ENCODE measurements at places on chromosomes 7 and 10. TPM values are rescaled to one million over a fixed set of nuclear protein-coding genes. Genes with fewer than 3 reads are reported as not detected.

DNA sequence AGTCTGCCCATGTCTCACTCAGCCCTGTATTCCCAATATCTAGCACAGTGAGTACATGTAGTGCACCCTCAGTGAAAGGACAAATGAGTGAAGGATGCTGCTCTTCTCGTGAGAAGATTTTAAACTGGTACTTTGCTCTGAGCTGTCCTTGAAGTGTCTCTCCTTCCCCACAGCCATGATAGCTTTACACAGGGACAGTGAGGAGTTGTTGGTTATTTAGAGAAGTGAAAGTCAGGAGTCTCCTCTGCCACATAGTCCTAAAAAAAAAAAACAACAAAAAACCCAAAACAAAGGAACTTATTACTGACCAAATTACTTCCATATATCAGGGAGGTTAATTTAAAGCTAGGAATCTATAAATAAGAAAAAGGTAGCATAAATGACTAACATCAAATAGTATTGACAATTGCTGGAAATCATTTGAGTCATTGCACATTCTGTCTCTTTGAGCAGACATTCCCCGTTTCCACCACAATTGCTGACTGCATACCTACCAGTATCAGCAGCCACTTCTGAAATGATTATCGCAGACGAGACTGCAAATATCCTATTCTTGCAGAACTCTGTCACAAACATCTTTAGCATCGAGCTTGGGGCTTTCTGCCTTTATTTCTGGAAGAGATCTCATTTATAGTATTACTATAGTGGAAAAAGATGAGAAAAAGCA, 202.1 kb downstream of the PTEN start:
- no peak for DNase-seq
- H3K36me3 ChIP-seq: peaks cover 14% of the 10 kb centered on the region
- no peaks in the 10 kb centered on the region for H3K27me3 ChIP-seq

- H3K27ac ChIP-seq: no peak overlapping the region
- no peaks in the 10 kb centered on the region for H3K4me1 ChIP-seq
- no peak overlapping the region for H3K4me3 ChIP-seq
- no peak for DNase-seq
- H3K36me3 ChIP-seq: no peaks in the 10 kb centered on the region
Observed at GRCh38 chr7:36192053-36192824, 39.2 kb downstream of the EEPD1 start.

DNA sequence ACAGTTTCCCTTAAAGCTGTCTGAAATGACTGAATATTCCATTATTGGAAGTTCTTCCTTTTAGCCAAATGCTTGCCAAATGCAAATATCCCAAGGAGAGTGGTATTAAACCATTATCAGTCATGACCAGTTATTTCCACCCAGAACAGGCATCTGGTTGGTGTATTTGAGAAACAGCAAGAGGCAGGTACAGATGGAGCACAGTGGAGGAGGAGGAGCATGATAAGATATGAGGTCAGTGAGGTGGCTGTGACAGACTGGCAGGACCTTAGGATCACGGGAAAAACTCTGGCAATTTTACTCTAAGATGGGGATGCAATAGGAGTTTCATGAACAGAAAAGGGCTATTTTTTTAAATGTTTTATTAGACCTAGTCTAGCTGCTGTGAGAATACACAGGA, 6.4 kb downstream of the HEPACAM2 start:
- no peak overlapping the region for H3K27ac ChIP-seq
- H3K4me1 ChIP-seq: no peaks in the 10 kb centered on the region
- H3K4me3 ChIP-seq: no peak overlapping the region
- no peak for DNase-seq

GRCh38 chr10:47278152-47278473, 21.9 kb upstream of the GDF10 start:
- peak overlapping the region; percentile 90 for H3K27ac ChIP-seq
- peaks cover 3% of the 10 kb centered on the region for H3K36me3 ChIP-seq

DNA sequence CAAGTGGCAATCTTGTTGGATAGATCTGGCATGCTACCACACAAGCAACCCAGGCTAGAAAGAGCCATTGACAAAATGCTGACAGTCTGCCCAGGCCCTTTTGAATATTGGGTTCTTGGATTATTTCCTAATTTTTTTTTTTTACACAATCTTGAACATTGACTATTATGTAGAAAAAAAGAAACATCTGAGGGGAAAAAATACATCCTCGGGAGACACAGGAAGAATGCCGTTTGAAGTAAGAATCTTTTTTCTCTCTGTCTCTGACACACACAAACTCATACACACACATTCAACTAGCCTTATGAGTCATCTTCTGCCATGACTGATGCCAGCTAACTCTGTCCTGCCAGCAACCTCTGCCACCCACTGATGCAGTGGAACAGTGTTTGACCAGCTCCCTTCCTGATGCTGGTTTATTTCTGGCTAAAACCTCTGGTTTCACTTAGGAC, 47.2 kb downstream of the SORBS1 start:
- no peak for DNase-seq
- no peak overlapping the region for H3K27ac ChIP-seq
- H3K4me1 ChIP-seq: no peaks in the 10 kb centered on the region

DNA sequence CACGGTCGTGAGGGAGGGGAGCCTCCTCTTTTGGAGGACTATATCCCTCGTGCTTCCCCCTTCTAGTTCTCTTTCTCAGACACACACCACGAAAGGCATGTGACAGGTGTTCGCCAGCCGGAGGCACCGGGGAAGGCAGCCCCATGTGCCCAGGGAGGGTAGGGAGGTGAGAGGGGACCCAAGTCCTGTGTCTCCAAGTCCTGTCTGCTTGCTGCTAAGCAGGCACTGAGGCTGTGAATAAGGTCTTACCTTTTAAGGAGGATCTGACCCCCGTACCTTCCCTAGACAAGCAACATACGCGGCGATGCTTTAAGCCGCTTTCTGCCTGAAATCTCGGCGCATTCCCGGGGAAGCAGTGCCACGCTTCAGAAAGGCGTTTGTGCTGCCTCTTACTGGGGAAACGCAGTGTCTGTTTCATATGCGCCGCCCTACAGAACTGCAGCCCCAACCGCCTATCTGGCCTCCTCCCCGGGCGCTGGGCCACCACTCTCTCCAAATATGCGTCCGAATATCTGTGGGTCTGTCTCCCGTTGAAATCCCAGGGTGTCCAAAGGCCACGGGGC, 770 bp downstream of the PLXNA4 start:
- peaks cover 72% of the 10 kb centered on the region for H3K27me3 ChIP-seq
- H3K36me3 ChIP-seq: peaks cover 48% of the 10 kb centered on the region
- peak; percentile 57 for DNase-seq
- peak overlapping the region; percentile 89 for H3K4me3 ChIP-seq
- H3K4me1 ChIP-seq: peaks cover 64% of the 10 kb centered on the region
- no peak overlapping the region for H3K27ac ChIP-seq

DNA sequence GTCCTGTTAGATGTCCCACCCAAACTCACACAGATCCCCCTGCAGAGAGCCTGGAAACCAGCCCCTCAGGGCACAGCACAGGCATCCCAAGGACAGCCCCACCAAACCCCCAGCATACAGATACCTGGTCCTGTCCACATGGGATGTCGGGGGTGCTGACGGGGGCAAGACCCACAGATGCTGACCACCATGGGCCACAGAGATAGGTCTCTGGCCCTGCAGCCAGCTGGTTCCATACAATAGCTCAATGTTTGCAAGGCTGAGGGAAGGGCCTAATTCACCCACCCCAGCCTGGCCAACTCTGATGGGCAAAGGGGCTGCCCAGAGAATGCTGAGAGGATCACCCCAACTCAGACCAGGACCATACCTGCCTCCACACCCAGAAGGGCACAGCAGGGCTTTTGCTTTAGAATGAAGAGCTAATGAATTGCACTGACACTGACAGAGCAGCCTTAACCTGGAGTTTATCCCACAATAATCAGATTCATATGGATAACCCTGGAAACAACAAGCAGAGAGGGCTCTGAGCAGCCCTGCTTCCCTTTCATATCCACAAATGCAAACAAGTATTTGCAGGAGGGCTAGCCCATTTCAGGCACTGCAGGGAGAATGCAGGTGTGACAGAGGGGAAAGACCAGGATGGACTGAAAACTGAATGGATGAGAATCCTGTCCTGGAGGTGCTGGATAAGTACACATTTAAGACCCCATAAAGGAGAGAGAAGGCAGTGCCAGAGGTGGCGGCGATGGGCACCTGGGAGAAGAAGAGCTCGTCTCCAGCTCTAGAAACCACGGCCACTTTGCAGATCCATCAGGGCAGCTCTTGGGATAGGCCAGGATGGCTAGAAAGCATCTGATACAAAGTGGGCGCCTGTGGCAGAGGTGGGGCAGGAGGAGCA, 126.7 kb downstream of the TNS3 start:
- no peak overlapping the region for H3K27ac ChIP-seq
- DNase-seq: no peak
- no peaks in the 10 kb centered on the region for H3K36me3 ChIP-seq
- H3K4me3 ChIP-seq: no peak overlapping the region

- H3K36me3 ChIP-seq: peaks cover 8% of the 10 kb centered on the region
- H3K27ac ChIP-seq: peak within 1 kb of the TSS; percentile 84
- H3K27me3 ChIP-seq: peaks cover 72% of the 10 kb centered on the region
- DNase-seq: no peak
Observed at GRCh38 chr7:27165089-27165995, at the start of gene HOXA9. TSS of gene HOXA9 (minus strand) at chr7:27165537. CDS start at chr7:27165457, 80 bp downstream.

- peaks cover 61% of the 10 kb centered on the region for H3K4me1 ChIP-seq
- peaks cover 65% of the 10 kb centered on the region for H3K36me3 ChIP-seq
- no peaks in the 10 kb centered on the region for H3K27me3 ChIP-seq
- no peak for DNase-seq
- no peak overlapping the region for H3K27ac ChIP-seq
Observed at GRCh38 chr10:73808021-73808815, 3.2 kb downstream of the NDST2 start.

DNA sequence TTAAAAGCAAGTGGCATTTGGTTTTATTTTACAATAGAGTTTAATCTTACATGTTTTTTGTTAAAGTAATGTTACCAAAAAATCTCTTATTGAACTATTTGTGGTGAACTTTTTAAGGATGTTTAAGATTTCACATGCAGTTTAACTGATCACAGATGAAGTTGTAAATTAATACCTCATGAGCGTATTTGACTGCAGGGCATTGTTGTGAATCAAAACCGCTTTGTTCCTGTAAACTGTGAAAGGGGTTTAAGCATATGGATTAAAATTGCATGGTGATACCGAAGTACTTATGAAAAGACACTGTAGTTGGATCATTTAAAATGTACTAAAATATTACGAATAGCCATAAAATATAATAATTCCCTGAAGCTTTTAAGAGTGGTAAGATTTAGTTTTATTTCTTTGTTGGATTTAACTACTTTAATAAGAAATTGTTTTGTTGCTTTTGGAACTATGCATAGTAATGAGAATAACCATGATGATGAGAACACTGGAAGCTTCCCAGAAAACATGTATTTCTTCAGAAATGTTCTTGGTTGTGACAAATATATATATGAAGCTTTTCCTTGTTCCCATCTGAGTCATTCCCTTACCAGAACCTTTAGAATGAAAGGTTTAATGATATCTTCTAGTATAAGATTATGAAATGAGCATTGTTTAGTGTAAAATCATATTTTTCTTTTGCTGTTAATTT, 131.3 kb downstream of the ADK start:
- no peak for DNase-seq
- H3K36me3 ChIP-seq: peaks cover 29% of the 10 kb centered on the region
- no peaks in the 10 kb centered on the region for H3K27me3 ChIP-seq
- H3K27ac ChIP-seq: no peak overlapping the region

- H3K27ac ChIP-seq: no peak overlapping the region
- no peaks in the 10 kb centered on the region for H3K4me1 ChIP-seq
- H3K27me3 ChIP-seq: no peaks in the 10 kb centered on the region
- H3K36me3 ChIP-seq: no peaks in the 10 kb centered on the region
- H3K4me3 ChIP-seq: no peak overlapping the region
Observed at GRCh38 chr7:15954671-15955354, 268.3 kb upstream of the MEOX2 start.

DNA sequence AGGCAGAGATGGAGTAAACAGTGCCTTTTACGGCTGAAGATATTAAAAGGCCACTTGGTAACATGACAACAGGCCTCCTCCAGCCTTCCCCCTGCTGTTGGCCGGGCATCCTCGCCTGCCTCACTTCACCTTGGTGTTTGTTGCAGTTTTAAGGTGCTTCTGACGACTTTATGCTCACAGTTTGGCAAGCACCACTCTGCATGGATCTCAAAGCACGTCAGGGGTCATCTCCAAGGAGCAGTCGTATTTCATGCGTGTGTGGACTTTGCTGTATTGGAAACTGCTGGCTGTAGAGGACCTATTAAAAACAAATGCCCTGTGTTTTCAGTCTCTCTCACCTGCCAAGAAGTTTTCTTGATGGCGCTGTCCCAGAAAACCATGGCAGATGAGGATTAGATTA, 483.1 kb downstream of the RPS24 start:
- peaks cover 2% of the 10 kb centered on the region for H3K27me3 ChIP-seq
- no peaks in the 10 kb centered on the region for H3K36me3 ChIP-seq
- no peak overlapping the region for H3K27ac ChIP-seq
- H3K4me3 ChIP-seq: no peak overlapping the region
- H3K4me1 ChIP-seq: peaks cover 9% of the 10 kb centered on the region

DNA sequence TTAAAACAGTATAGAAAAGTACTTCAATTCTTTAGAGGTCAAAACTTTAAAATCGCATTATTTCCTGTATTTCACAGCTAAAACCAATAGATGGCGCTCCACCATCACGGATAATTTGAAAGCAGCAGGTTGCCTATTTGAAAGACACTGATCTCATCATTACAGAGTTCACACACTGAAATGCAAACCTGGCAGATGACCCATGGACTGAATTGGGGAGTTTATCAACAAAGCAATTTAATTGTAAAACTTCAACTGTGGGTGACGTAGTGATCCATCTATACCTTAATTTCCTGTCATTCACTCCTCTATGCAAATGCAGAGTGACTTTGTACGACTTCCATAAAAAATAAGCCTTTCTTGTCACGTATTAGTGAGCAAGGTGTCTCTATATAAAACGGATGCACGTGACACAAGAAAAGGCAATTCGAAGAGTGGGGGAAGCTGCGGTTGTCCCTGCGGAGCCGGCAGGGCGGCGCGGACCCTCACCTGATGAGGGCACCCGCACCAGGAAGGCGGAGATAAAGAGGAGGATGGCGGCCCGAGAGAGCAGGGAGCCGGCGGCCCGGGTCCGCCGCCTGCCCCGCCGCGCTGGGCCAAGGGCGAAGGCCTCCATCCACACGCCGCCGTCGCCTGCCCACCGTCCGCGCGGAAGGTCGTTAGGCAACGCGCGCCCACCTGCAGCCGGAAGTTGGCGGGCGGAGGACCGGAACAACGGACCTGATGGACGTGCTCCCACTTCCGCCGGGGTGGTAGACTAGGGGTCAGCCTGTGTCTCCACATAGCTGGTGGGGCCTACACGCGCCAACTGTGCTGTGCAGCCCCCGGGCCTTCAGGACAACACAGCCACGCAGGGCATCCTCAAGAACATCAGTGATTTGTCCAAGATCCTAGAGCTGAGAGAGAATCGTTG, at the start of gene ZPBP:
Gene ZPBP (minus strand): TSS at position 668 of the 913 bp plus-strand sequence. CDS start 52 bp downstream, at position 616.
- peaks cover 14% of the 10 kb centered on the region for H3K27me3 ChIP-seq
- peak within 1 kb of the TSS; percentile 88 for H3K27ac ChIP-seq
- peaks cover 14% of the 10 kb centered on the region for H3K4me1 ChIP-seq

GRCh38 chr7:29970158-29970557, 19.4 kb downstream of the SCRN1 start:
- H3K27ac ChIP-seq: no peak overlapping the region
- H3K4me3 ChIP-seq: no peak overlapping the region
- no peak for DNase-seq
- peaks cover 18% of the 10 kb centered on the region for H3K4me1 ChIP-seq

GRCh38 chr7:64951250-64951848, 39.5 kb downstream of the ZNF117 start:
- H3K36me3 ChIP-seq: no peaks in the 10 kb centered on the region
- peaks cover 29% of the 10 kb centered on the region for H3K27me3 ChIP-seq
- no peak overlapping the region for H3K4me3 ChIP-seq
- peaks cover 2% of the 10 kb centered on the region for H3K4me1 ChIP-seq
- H3K27ac ChIP-seq: no peak overlapping the region
- no peak for DNase-seq

The STEAP1B gene
- total RNA-seq: not detected

The CELF2 gene
- 182 TPM for total RNA-seq

The SPDYE8 gene
- total RNA-seq: not detected

The DPP6 gene
- not detected for total RNA-seq

The FBXL15 gene
- 12.7 TPM for total RNA-seq

The TLL2 gene
- total RNA-seq: not detected

The SPOCK2 gene
- 261 TPM for total RNA-seq
